Fibroblast of skin of scalp (primary cell): ENCODE measurements at places on chromosomes 5 and 9.
A peak's percentile ranks its signal among the peaks of the same experiment; 100 is the strongest.

- DNase-seq = peak; percentile 14
These were observed 6.3 kb upstream of the IFNA8 start for GRCh38 chr9:21402386-21403251.

DNA sequence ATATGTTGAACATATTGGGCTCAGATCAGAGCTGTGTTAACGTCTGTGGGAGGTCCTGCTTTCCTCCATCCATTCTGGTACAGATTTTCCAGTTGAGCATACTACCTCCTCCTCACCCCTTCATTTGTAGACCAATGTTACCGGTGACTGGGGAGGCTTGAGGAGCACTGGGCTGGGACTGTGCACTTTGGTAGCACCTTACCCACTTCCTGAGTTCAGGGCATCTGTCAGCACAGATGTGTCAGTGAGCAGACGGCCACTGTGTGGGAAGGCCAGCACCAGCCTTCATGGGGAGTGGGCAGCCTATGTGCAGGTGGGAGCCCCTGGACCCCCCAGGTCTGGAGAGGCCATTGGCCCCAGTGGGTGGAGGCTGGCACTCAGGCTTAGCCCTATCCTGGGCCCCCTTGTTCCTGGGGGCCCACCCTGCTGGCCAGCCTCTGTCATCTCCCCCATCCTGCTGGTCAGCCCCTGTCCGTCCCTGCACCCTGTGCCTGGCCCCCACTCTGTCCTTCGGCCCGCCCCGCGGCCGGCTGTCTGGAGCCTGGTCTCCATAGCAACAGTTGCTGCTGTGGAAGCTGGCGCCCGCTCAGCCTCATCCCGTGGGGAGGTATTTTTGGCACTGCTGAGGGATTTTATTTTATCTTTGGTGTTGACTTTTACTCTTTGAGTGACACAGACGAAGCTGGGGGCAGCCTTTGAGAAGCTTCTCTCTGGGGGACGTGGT is 21.3 kb downstream of the WNK2 start:
- peak; percentile 25 for DNase-seq

GRCh38 chr9:136584934-136585333 is 39.1 kb upstream of the NOTCH1 start:
- DNase-seq = no peak

DNA sequence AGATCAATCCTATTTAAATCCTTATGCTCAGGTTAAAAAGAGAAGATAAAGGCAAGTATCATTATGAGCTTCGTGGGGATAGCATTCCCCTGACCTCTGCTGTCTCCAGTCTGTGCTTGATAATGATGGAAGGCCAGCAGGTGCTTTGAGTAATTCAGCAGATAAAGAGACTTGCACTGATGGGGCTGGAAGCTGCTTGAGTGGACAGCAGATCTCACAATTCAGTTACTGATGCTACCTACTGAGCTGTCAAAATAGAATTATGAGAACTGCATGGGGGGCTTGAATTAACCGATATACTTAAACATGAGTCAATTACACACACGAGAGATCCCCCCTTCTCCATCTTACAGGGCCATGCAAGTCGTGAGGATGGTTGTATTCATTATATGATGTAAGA is 107.7 kb upstream of the GPR151 start:
- DNase-seq = no peak

GRCh38 chr9:1929722-1930244 is 85.4 kb upstream of the SMARCA2 start:
- no peak for DNase-seq

DNA sequence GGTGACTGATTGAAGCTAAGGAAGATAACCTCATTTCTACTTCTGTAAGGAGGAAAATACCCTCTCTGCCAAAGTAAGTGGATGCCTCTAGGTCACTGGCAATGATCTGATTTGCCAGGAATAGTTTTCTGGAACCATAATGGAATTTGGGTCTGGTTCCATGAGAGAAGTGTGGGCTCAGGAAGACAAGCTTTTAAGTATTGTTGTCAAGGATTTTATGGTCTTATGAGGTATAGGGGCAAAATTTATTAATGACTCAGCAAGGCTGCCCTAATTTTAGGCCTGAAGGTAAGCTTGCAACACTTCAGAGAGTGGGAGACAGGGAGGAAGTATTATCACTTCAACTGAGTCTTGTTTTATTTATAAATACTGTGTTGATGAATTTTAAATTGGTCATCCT is 322.6 kb upstream of the ACTBL2 start:
- DNase-seq = no peak

- no peak for DNase-seq
These were observed 91.1 kb downstream of the MRPS27 start for GRCh38 chr5:72228960-72229359.

DNA sequence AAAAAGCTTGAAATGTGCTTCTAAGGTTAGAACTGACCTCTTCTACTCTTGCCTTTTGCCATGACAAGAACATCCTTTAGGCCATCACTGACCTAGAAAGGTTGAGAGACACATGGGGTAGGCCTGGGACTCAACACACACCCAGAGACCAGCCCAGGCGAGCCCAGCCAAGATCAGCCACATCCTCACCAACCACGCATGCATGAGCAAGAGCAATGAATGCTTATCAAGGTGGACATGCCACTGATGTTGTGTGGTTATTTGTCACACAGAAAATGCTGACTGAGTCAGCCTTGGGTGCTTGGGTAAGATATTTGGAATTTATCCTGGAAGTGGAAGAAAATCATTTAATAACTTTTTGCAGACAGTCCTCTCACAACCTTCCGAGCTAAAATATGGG is 39.4 kb downstream of the SMIM23 start:
- no peak for DNase-seq

- no peak for DNase-seq
These were observed 73.7 kb downstream of the RCL1 start for GRCh38 chr9:4866239-4866969.

- DNase-seq = no peak
These were observed 103.2 kb downstream of the FSTL4 start for GRCh38 chr5:133508845-133509741.

GRCh38 chr5:107425541-107426031 is 245.2 kb downstream of the EFNA5 start:
- DNase-seq = peak; percentile 77

DNA sequence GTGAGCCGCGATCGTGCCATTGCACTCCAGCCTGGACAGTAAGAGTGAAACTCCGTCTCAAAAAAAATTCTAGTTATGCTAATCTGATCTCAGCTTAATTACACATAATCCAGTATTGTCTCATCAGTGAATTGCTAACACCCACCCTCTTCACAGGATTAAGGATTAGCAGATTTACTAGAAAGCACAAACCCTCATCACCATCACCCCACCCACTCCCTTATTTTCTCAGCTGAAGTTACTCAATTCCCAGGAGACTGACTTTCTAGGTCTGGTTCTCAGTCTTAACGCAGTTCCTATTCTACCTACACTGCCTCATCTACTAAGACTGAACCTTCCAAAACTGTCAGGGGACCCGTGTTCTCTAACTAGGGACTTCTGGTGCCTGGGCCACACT is 9.0 kb downstream of the TOR1B start:
- no peak for DNase-seq

DNA sequence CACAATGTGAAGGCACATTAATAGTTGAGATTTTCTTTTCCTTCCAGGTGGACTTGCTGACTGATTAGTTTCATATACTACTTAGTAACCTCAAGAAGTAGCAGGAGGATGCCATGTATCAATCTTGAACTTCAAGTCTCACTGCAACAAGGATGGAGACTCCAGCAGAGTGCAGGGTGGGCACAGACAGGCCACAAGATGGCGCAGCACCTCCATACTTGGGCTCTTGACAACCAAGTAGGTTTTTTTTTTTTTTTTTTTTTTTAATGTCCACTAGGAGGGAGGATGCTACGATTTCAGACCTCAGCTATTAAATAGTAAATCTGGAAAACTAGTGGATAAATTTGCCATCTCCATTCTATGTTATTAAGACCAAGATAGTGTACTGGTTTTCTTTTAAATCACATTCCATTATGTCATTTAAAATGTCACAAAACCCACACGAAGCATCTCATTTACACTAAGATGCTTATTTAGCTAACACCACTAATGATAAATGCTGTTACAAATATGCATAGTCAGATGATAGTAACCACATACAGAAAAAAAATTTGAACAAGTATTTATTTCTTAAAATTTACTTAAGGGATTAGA is 58.6 kb downstream of the IL6ST start:
- peak; percentile 80 for DNase-seq

DNA sequence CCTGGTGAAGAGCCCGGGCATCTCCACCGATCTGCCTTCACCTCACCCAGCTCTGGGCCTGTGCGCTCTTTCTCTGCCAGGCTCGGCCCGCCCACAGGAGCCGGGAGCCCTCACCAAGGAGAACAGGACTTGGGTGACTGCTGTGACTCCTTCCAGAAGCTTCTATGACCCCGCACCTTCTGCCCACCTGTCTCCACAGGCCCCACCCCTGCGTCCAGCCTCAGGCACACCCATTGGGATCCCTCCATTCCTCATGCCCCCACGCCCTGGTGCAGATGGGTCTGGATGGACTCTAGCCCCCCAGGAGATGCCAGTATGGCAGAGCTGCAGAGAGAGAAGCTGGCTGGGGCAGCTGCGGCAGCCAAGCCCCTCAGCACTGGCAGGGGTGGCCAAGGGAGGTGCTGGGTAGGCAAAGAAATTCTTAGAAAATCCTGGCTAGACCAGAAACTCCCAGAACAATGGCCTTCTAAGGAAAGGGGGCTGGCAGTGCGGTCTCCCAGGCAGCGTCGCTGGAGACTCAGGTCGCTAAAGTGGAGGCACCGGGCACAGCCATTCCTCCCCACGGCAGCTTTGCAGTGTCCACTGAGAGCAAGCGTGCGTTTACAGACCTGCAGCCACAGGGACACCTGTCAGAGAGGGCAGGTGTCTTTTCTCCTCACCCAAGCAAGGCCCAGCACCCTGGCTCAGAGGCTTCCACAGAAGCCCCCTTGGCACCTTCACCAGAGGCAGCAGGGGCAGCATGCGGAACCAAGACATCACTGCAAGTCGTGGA is 17.3 kb downstream of the LPCAT1 start:
- no peak for DNase-seq

DNA sequence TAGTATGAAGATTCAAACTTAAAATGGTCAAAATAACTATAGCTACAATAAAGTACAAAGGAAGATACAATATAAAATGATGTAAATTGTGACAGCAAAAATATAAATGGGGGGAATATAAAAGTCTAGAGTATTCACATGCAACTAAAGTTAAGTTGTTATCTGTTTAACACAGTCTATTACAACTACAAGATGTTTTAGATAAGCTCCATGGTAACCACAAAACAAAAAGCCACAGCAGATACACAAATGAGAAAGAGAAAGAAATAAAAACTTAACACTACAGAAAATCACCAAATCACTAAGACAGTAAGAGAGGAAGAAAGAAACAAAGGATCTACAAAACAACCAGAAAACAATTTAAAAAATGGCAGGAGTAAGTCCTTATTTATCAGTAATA is 17.0 kb upstream of the SH3TC2 start:
- DNase-seq = no peak

DNA sequence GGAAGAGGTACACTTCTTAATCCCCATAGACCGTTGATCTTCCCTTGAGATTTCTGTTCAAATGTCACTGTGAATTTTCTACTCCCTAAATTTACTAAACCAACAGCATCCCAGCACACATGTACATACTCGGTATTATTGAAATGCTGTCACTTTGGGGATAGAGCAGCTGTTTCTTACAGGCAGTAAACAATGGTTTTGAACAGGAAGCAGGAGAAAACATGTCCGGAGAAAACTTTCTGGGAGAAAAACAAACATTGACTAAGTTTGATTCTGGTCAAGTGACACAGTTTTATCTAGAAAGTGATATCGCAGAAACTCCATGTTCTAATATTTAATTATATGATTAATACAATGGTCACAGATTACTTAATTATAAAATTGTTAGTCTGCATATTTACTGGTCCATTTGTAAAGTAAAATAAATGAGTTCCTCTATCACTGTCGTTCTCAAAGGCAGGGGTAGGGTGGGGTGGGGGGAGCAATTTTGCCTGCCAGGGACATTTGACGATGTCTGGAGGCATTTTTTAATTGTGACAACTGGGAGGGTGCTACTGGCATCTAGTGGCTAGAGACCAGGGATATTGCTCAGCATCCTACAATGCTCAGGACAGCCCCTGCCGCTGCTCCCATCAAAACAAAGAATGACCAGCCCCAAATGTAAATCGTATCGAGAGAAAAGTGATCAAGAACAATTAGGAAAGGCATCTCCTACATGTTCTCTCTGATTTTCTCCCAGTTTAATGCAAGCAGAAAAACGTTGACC is 12.2 kb downstream of the TAS2R1 start:
- no peak for DNase-seq

DNA sequence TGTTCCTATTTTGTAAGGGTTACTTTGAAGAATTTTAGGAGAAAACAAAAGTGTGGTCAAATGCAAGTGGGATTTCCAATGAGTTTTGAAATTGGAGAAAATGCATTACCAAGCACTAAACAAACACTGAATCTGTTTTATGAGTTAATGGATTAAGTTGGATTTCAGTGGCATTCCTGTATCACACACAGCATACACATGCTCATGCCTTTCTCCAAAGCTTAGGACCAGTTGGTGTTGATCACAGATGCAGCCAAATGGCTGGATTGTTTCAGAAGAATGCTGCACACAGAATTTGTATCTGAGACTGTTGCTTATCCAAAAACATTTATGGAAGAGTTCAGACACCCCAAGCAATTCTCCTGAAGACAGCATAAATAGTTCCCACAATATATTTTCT is 611.1 kb downstream of the ACTL7B start:
- no peak for DNase-seq

GRCh38 chr9:18480662-18481093 is 6.7 kb downstream of the ADAMTSL1 start:
- DNase-seq = peak; percentile 91

DNA sequence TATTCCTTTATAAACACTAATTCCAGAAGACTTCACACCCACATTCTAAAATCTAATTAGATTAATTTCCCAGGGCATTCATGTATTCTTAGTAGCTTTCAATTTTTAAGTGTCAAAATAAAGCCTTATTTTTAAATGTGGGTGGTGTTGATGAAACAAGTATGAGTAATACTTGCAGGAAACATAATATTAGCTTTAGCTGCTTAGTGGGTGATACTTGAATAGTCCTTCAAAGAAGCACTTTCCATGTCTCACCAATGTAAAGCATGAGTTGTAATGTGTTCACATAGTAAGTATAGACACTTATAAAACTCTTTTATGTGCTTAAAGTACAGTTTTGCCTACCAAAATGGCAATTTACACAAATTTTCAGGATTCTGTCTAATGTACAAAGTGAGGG is 6.9 kb downstream of the FNBP1 start:
- peak; percentile 60 for DNase-seq

DNA sequence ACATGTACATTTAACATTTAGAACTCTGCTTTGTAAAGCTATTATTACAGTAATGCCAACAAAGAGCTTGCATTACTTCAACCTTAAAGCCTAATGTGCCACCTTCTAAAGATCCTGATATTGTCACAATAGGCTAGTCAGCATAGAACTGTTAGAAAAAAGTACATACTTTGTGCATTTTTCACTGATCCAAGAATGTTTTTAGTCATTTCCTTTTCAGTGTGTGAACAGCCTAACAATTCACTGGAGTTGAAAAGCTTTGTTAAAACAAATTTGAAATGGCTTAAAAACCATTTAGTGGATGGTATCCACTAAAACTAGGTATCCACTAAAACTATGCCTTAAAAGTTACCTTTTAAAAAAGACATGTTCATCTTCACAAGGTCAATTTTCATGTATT is 4.5 kb downstream of the RPS6 start:
- DNase-seq = peak; percentile 39
